ENCODE measurements at places on chromosomes 2 and 18.

DNA sequence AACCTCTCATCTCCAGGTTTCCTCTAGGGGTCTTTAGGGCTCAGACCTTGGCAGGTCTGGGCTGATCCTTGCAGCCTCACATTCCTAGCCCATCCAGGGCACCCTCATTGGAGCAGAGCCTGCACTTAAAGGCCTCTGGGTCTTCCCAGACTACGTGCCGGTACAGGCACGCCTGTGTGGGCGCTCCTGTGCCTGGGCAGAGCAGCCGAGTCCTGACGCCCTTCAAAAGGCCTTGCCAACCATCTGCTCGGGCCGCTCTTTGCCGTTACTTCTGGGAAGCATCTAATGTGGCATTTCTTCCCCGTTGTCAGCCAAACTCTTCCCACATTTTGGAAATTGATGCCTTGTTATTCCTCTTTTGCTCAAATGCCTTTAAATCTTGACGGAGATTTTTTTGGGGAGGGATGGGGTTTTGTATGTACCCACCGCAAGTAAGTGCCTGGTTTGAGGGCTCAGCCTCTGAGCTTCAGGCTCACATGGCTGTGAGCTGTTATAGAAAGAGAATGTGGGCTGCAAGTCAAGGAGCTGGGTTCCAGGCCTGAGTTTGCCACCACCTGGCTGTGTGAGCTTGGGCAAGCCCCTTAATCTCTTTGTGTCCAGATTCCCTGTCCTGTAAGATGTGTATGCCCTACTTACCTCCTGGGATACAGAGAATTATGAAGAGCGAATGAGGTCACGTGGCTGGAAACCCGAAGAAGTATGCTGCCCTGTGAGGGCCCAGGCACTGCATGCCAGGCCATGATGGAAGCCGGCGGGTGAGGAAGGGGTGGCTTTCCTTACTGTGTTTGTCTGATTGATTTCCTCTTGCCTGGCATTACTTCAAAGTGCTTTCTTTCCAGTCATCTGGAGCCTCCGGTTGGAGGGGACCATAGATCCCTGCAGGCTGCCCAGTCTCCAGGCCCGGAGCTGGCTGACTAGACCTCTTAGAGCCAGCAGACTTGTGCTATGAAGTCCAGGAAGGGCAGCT lies 20.6 kb downstream of the EHD3 start:
- no peak for DNase-seq

DNA sequence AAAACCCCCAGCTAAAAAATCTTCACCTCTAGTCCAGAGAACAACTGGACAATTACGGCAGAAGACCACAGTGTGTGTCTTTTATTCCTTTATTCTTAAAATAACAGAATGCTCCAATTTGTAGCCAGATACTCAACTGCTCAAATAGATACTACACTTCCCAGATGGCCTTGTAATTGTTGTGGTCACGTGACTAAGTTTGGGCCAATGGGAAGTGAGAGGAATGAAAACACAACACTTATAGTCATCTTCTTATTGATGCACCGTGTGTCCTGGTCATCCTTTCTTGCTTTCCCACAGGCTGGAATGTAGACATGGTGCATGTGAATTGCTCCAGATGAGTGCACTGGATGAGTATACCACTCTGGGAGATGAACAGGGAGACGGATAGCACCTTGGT lies 145.1 kb downstream of the CDC42EP3 start:
- DNase-seq, result no peak

DNA sequence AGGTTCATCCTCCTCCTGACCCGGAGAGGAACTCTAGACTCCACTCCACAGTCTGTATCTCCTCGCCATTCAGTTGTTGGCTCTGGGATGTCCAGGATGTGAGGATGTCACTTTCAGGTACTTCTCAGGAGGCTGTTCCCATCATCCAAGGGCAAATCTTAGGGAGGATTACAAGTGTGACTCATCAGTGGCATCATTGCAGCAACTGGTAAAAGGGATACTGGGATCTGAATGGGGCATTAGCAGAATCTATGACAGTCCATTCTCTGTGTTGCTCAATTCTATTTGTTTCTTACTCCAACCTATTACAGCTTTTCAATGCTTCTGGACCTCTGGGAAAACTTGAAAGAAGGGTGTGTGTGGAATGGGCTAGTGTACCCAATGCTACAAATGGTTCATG lies 81.5 kb upstream of the FN1 start:
- no peak for DNase-seq

- no peak for DNase-seq
Measured at GRCh38 chr2:168697668-168698121, 104.7 kb upstream of the NOSTRIN start.

- DNase-seq, result no peak
Measured at GRCh38 chr18:6004683-6005082, 109.4 kb upstream of the TMEM200C start.

GRCh38 chr2:42153944-42154581 lies 15.1 kb upstream of the EML4 start:
- DNase-seq, result no peak

DNA sequence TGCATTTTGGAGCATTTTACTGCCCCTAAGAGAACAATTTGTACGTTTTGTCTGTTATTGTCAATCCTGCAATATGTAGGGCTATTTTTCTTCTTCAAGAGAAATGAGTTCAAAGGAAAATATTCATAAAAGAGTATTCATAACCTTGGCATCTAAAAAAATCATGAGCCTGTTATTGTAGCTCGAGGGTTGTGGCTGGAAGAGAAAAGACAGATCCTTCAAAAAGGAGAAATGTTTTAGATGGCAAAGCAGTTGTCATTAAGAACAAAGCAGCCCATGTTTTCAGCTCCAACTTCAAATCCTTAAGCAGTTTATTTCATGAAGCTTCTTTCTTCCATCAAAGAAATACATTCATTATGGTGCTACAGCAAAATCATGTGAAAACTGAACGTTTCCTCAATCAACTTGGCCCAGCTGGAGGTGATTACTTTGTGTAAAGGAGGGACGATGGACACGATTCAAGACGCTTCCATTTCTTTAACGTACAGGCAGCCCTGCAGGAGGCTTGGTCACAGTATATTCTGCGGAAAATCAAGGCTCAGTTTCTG lies 31.4 kb downstream of the QPCT start:
- DNase-seq, result no peak

- no peak for DNase-seq
Measured at GRCh38 chr2:201154615-201155399, 28.1 kb upstream of the CASP10 start.

GRCh38 chr2:86002375-86002774 lies 103.3 kb downstream of the POLR1A start:
- no peak for DNase-seq

GRCh38 chr18:25648716-25649260 lies 296.8 kb upstream of the ZNF521 start:
- DNase-seq, result no peak

GRCh38 chr2:55459279-55459678 lies 39.6 kb upstream of the CCDC88A start:
- no peak for DNase-seq

- no peak for DNase-seq
Measured at GRCh38 chr2:168032091-168032490, 215.3 kb downstream of the STK39 start.

DNA sequence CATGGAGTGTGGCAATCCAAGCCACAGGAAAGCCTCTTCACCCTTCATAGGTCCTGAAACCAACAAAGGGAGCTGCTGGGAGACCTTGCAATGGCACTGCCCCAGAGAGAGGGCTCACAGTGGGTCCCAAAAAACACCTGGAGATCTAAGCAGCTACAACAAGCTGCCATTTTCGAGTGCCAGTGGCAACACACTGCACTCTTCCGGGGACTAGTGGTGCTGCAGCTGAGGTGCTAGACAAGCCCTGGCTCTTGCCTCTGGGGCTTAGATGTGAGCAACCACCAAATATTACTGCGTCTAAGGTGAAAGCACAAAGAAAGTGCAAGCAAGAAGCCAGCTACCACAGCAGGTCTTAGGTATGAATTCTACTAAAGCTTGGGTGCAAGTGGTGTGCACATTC lies 192.9 kb downstream of the NOL4 start:
- no peak for DNase-seq

- DNase-seq, result no peak
Measured at GRCh38 chr2:48471048-48471474, 58.9 kb upstream of the STON1 start.

DNA sequence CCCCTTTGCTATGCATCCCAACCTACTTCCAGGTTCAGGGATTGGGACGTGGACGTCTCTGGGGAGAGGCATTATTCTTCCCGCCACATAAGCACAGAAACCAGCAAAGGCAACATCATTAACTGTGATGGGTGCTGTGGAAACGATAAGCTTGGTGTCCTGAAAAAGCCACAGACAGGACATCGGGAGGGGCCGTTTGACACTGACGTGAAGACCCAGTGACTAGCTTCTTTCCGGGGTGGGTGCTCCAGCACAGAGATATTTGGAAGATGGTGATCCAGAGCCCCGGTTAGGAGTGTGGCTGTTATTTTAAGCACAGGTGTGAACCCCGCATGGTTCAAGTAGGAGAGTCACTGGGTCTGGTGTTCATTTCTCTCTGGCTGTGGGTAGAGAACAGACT lies 163.8 kb upstream of the HDAC4 start:
- no peak for DNase-seq

DNA sequence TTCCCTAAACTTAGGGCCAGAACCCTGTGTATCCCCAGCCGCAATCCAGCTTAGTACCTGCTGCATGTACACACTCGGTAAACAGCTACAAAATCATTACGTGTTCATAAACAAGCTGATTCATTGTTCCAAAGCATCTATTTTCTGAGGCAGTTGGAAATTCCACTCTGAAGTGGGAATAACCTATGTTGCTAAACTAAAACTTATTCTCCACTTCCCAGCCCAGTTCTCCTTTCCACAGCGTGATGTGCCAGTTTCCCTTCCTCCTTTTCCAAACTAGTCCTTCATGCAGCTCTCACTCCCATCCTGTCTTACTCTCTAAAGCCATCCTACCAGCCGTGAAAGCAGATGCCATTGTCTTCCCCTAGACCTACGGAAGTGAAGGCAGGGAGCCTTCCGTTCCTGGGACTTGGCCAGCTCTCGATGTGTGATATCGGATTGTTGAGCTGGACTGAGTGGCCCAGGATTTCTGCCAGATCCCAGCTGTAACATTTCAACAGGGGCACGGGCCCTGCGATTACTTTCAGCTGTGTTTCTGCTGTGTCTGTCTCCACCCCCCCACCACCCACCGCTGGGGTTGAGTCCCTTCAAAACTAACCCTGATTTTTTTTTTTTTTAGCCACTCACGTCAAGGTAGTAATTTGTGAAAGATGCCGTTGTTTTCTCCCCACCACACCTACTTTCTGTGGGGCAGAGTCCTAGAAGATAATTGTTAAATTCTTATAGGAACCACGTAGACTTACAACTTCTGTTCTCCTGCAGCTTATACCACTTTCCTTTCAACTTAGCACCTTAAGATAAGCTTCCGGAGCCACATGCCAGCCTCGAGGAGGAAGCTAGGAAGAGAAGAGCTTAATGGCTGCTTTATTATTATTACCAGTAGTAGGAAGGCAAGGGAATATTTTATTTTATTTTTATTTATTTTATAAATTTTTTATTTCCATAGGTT lies 100.9 kb downstream of the CRIM1 start:
- peak; percentile 57 for DNase-seq

DNA sequence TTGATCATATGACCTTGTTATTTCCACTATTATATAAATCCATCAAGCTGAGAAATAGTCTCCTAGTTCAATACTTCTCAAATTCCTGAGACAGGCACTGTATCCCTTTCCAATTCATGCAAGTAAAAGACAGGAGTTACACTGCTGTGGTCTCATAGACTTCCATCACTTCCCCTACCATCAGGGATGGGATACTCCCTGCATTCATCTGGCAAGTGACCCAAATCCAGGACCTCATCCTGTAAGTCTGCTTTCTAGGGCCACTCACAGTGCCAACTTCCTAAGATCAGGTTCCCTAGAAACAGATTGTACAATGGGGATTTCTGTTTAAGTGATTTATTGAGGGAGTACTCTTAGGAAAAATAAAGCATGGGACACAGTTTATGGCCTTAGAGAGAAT lies 424.0 kb upstream of the CDH7 start:
- no peak for DNase-seq

GRCh38 chr2:6764968-6765723 lies 100.6 kb downstream of the CMPK2 start:
- no peak for DNase-seq

DNA sequence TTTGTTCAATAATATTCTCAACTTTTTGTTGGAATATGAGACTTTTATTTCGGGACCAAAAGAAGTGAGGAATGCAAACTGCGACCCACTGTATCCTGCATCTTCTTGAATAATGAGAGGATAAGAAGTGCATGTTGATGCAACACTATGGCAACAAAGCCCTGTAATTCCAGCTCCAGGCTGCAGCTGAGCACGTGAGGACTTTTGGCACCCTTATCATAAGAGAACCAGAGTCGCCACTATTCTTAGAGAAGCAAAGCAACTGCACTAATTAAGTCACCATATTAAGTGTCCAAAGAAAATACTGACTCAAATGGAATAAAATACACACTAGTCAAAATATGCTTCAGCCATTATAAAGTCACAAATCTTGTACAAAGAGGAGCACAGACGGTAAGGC lies 65.8 kb downstream of the FAM210A start:
- DNase-seq, result no peak

- no peak for DNase-seq
Measured at GRCh38 chr2:161036926-161037325, 123.3 kb upstream of the TANK start.

GRCh38 chr18:62554061-62554815 lies 31.4 kb downstream of the ZCCHC2 start:
- DNase-seq, result no peak

GRCh38 chr2:31577143-31577542 lies 3.6 kb downstream of the SRD5A2 start:
- DNase-seq, result no peak

- DNase-seq, result no peak
Measured at GRCh38 chr18:21040466-21040865, 71.1 kb downstream of the ROCK1 start.

DNA sequence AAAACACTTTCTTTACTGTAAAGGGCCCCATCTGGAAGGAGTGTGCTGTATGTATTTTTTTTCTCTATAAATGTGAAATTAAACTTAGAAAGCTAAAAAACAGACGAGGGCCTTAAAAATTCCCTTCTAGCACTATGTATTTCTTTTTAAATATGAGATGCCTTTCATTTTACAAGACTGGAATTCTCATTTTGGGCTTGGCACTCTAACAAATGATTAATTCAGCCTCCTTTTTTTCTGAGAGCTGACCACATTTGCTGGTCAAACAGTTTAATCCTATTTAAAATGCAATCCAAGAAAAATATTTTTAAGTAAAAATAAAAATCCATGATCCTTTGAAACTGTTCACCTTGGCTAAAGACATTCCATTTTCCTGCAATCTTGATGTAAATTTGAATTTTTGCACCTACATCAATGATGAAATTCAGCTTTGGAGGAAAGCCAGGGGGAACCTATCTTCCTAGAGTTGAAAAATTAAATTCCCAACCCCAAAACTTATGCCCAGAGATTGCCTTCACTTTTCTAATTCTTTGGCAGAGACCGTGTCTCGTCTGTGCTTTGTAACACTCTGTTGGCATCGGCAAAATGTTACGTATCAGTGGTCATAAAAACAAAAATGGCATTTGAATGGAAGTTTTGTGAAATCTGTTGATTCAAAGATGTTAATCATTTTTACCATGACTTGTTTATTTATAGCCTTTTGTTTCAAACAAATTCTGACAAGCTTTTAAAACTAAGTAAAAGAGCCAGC lies 284.5 kb downstream of the ZNF521 start:
- no peak for DNase-seq
